Kidney glomerular epithelial cell (primary cell): ENCODE measurements at places on chromosomes 6 and 20.

DNA sequence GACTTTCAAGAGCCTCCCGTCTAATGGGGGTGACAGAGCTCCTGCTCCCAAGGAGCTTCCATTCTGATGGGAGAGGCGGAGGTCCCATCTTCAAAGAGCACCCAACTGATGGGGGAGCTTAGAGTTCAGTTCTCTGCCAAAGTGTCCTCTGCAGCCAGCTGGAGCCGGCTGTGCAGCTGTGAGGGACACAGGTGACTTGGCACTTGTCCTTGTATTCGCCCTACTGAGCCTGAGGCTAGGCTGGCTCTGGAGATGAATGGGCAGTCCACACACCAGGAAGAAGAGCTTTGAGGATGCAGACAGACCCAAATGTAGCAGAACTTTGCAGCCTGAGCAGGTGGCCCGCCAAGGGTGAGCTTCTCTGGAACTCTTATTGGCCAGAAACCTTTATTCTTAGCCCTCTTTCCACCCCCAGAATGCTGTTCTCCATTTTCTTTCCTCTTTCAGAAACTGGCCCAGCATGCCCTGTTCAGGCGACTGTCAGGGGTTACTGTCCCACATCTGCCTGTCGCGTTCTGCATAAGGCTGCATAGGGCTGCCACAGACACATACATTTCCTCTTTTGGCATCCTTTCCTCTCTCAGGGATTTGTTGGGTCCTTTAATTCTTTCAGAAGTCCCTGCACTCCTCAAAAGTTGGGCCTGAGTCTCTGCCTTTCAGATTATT lies 108.7 kb upstream of the LRFN2 start:
- no peak for DNase-seq

DNA sequence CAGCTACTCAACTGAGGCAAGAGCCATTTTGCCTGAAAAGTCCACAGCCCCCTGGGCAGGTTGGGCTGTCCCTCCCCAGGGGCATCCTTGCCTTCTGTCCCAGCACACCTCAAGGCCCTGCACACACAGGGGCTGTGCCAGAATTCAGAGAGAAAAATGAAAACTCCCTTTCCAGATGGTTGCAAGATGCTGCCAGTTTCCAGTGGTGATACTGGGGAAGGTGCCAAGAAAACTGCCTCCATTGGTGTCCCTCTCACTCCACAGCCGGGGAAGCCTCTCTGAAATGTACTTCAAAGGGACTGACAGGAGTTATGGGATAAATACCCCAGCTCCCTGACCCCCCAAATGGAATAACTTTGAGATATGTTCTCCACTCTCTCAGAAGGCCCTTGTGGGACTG lies 154.2 kb upstream of the MAFB start:
- no peak for DNase-seq

DNA sequence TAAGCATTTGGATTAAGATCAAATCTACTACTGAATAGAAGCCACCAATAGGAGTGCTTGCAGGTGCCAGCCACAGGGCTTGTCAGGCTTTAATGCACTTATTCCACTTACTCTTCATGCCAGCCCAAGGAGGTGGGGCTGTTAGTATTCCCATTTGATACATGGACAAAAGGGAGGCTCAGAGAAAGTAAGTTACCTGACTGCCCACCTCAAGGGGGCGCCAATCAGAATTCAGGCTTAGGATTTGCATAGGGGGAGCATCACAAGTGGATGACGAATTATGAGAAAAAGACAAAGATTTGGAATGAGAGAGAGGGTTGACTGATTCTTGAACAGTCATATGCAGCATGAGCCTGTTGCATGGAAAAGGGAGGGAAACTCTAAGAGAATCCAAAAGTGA lies 188.4 kb upstream of the TSHZ2 start:
- DNase-seq: no peak

DNA sequence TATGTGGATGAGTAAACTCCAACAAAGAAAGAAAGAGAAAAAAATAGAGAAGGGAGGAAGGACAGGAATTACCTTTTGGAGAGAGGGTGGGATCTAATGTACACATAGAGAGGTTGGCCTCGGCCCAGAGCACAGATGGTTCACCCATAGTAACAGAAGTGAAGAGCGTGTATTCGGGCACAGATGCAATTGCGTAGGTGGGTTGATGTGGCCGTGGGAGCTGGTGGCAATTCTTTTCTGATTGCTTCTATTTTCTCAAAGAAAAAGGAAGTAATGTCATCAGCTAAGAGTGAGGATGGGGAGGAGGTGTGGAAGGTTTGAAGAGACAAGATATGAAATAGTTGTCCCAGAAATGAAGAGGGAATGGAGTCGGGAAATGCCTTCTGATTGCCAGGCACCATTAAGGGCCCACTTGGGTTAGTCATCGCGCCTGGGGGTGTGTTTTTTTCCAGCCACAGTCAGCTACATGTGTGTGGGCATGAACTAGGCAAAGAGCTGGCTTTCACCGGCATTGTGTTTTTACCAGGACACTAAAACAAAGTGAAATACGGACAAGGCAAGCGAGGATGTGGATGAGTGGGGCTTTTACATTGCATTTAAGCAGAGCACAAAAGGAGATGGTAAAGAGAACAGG lies 158.7 kb downstream of the SYNE1 start:
- no peak for DNase-seq

DNA sequence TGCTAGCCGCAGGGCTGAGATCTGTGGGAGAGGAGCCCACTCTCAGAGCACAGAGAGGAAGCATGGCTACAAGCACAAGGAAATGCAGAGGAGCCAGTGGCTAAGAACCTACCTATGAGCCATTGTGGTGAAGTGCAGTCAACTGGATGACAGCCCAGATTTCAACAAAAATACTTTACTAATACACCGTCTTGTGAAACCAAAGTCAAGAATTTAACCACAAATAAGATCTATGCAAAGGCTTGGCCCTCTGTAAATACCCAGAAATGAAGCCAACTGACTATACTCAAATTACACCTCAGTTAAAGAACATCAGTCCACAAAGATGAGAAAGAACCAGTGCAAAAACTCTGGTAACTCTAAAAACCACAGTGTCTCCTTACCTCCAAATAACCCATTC lies 40.1 kb upstream of the PTCHD4 start:
- peak; percentile 72 for DNase-seq

GRCh38 chr6:141398949-141399348 lies 733.8 kb upstream of the GJE1 start:
- DNase-seq: no peak

DNA sequence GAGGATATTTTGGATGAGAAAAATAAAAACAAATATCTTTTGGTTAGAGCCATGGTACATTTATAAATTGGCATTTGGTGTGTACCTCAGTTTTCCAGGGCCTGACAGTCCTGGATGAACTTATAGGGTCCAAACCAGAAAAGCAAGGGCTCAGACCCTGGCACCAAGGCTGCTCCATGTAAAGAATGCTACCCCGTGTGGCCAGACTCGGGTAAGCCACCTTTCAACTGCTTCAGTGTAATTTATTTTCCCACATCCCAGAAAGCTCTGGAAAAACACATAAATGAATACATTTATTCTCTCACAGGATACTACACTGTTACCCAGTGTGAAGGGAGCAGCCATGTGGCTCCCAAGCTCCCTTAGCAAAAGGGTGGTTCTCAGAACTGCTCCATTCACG lies 13.8 kb downstream of the MRPL14 start:
- no peak for DNase-seq

DNA sequence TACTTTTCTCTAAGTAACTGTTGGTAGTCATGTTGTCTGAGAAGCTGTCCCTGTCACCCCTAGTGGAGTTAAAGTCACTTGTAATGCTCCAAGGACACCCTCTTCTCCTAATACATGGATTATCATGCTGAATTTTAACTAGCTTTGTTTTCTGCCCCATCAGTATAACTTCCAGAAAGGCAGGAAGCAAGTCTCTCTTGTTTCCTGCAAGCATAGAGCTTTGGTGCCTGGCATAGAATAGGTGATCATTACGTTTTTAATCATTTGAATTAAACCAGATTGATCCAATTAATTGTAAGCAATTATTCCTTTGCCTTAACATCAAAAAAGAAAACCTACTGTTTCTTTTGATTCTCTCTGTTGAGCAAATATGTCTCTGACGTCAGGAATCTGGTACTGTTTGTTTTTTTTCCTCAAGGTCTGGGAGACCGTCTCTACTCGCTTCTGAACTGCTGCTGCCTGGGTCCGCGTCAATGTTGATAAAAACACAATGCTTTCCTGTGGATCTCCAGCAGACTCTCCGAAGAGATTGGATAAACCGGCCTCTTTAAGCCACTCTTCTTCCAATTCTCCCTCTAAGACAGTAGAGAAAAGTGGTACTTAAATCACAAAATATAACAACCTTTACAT lies 71.8 kb downstream of the ARHGAP18 start:
- peak; percentile 63 for DNase-seq

GRCh38 chr20:42319252-42320013 lies 701.3 kb upstream of the CHD6 start:
- no peak for DNase-seq

- DNase-seq: no peak
Observed at GRCh38 chr6:170188571-170189001, 102.3 kb downstream of the DLL1 start.

GRCh38 chr20:36862857-36863668 lies 12.9 kb upstream of the TLDC2 start:
- DNase-seq: no peak

DNA sequence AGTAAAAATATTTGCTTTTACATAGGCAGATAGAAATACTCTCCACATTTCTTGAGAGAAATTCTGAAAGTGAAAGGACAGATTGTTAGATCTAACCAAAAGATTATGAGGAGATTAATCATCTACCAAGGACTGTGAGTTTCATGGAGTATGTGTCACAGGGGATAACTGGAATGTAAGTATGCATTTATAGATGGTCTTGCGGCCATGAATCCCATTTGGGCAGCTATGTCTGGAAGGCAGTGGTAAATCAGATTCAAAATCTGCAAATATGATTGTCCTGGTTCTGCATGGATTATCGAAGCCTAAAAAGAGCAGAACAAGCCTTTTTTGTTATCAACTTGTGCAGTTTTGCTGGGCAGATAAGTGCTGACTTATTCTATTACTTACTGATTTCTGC lies 293.8 kb downstream of the RFPL4B start:
- peak; percentile 89 for DNase-seq
